ENCODE measurements at places on chromosomes 7 and 10. TPM values are rescaled to one million over a fixed set of nuclear protein-coding genes. Genes with fewer than 3 reads are reported as not detected.

Gene OR6B1
- total RNA-seq, result not detected

DNA sequence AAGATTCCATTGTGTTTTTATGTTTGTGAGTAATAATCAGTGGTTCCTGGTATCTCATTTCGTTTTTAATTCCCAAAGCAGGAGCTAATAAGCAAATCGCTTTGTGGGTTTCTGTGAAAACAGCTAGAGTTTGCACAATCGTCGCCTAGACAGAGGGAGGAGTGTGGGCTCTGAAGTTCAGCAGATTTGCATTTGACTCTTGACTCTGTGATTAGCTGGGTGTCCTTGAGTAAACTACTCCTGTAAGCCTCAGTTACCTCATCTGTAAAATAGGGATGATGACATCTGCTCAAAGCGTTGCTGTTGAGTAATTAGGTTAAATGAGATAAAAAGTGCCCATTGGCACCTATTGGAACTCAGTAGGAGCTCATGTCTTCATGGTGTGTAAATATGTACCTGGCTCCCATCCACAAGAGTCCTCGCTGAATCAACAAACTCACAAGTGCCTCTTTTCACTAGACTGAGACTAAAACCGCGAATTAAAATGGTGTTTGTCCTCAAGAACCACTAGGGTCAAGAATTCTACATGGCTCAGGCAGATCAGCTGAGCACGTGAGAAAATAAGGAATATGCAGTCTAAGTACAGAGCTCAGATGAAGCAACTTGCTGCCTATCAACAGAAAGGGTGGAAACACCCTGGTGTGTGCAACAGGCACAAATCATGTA is 385.8 kb upstream of the C7orf33 start:
- H3K36me3 ChIP-seq, result no peaks in the 10 kb centered on the region
- no peak overlapping the region for H3K4me3 ChIP-seq
- no peaks in the 10 kb centered on the region for H3K27me3 ChIP-seq
- no peak for DNase-seq
- no peaks in the 10 kb centered on the region for H3K4me1 ChIP-seq

GRCh38 chr10:89305766-89306433 is 4.1 kb downstream of the IFIT2 start:
- no peaks in the 10 kb centered on the region for H3K36me3 ChIP-seq
- no peak overlapping the region for H3K27ac ChIP-seq
- DNase-seq, result no peak
- H3K4me3 ChIP-seq, result no peak overlapping the region
- H3K4me1 ChIP-seq, result peaks cover 3% of the 10 kb centered on the region

DNA sequence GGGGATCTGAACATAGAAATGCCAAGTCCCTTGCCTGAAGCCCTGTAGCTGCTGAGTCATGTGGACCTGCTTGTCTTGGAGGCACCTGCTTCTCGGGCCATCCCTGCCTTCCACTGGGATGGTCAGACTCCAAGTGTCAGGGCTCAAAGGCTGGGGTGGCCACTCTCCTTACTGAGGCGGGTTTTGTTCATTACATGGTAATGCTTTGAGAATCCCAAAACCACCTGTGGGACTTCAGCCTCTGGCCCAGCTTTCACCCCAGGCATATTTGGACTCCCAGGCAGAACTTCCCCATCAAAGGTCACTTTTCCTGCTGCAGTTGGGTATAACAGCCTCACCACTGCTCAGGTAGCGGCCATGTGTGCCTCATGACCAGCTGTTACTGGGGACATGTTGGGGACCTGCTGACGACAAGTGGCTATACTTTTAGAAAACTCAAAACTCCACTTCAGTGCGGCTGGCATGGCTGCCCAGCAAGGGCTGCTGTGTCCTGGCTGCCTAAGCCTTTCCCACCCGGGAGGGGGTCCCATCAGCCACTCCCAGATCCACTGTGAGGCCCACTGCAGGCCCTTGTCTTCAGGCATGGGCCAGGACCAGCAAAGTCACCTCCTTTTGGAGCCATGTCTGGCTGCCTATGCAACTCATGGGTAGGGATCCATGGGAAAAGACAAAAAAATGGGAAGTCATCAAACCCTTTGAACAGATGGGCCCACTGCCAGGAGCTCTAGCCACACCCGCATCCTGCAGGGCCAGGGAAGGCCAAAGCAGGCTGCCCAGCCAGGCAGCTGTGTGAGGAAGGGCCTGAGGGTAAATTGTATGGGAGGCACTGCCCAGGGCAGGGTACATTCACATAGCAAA is 96.7 kb downstream of the ARHGAP22 start:
- no peak overlapping the region for H3K27ac ChIP-seq
- H3K4me1 ChIP-seq, result peaks cover 6% of the 10 kb centered on the region
- H3K4me3 ChIP-seq, result no peak overlapping the region
- no peak for DNase-seq
- H3K27me3 ChIP-seq, result no peaks in the 10 kb centered on the region
- H3K36me3 ChIP-seq, result no peaks in the 10 kb centered on the region

DNA sequence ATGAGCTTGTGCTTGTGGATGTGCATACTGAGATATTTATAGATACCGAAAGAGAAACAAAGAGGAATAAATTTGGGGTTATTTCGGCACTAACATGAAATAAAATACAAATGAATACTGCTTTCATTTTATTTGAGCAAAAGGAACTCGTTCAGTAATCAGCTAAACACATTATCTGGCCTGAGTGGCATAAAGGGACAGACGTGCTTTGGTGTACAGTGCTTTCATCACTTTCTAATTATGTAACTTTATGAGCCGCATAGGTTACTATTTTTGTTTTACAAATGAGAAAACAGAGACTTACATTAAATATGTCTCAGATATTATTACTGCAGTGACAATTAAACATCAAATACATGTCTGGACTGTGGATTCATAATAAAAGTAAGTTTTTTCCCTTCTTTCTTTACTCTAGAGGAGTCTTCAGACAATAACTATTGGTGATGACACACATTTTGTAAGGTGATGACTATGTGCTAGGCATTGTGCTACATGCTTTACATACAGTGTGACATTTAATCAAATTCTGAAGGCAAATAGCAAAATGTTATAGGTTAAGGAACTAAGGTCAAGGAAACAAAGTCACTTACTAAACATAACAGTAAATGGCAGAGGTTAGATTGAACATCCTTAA is 503.3 kb downstream of the SORCS1 start:
- H3K27me3 ChIP-seq, result no peaks in the 10 kb centered on the region
- no peaks in the 10 kb centered on the region for H3K36me3 ChIP-seq
- DNase-seq, result no peak
- no peaks in the 10 kb centered on the region for H3K4me1 ChIP-seq
- no peak overlapping the region for H3K27ac ChIP-seq
- no peak overlapping the region for H3K4me3 ChIP-seq

DNA sequence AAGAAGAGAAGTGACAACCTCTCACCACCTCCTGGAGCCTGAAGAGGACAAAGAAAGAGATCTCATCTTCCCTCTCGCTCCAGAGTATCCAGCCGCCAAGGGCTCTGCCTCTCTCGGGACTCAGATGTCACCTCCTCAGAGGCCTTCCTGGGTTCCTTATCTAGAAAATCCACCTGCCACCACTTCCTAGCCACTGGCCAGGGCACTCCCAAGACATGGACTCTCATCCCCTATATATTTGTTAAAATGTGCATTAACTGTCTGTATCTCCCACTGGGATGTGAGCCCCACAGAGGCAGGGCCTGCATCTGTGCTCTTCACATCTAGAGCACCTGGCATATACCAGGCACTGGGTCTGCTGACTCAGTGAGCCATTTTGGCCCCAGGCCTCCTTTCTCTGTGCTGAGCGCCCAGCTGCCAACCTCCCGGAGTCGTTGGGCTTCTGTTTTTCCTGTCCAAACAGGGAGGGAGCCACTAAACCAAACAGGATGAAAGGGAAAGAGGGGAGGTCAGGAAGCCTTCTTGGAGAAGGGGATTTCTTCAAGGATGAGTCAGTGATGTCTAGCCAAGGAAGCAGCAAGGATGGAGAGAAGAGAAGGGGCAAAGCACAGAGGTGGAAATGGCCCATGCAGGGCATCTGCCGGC is 58.9 kb downstream of the KCNMA1 start:
- peaks cover 2% of the 10 kb centered on the region for H3K27me3 ChIP-seq
- DNase-seq, result no peak
- no peaks in the 10 kb centered on the region for H3K4me1 ChIP-seq
- H3K36me3 ChIP-seq, result no peaks in the 10 kb centered on the region

DNA sequence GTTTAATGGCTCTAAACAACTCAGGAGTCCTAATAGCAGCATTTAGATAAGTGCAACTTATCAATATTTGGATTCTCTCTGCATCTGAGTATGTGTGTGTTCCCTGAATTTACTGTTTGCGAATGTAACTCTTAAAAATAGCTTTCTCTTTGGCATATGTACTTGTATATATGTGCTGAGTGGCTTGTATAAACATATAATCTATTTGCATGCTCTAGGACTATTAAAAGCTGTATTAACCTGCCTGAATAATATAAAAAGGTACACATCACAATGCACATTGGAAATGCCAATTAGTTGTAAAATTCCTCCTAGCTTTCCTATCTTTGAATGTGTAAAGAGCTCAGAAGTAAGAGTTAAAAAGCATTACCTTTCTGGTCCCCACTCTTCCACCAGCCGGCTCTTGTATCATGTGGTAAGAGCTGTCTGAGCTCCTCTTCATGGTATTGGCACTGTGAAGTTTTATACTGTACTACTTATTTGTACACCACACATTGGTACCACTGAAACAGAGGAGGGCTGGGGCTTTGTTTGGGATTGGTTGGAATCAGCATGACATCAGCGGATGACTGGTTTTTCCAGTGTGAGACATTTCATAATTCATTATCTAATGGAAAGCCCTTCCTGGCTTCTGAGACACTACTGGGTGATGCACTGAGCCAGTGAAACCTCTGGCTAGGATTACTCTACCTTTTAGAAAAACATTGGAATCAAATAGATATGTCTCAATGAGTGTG is at the start of gene INHBA:
Gene INHBA, minus strand, starts transcription at position 456 of the 737 bp plus-strand sequence. CDS start 2,716 bp downstream, outside the sequence.
- DNase-seq, result no peak
- H3K27me3 ChIP-seq, result 0 out of 2 replicates have a peak, but pooled peaks cover 2% of the 10 kb centered on the region
- H3K4me1 ChIP-seq, result peaks cover 11% of the 10 kb centered on the region
- no peak within 1 kb of the TSS for H3K27ac ChIP-seq
- H3K4me3 ChIP-seq, result no peak within 1 kb of the TSS

DNA sequence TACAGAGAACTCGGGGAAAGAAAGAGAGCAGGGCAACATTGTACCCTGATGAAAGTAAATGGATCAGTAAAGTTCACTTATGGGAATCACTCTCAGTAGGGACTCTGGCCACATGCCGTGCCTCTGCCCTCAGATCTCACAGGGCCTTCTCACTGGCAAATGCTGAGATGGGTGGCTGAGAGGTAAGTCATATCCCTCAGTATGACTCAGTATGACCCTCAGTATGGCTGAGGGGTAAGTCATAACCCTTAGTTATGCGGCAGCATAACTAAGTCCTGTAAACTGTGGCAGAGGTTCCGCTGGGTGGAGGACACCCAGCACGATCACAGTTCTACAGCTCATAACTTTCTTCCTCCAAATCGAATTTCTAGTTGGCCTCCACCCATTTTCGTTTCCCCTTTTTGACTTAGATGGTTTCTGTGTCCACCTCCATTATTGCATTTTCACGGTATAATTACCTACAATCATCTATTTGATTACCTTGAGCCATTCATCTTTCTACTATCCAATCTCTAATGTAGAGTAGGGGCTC is 26.5 kb upstream of the WNT16 start:
- H3K27ac ChIP-seq, result no peak overlapping the region
- H3K4me3 ChIP-seq, result no peak overlapping the region
- DNase-seq, result no peak
- peaks cover 29% of the 10 kb centered on the region for H3K4me1 ChIP-seq
- no peaks in the 10 kb centered on the region for H3K27me3 ChIP-seq

Gene GRM3
- total RNA-seq, result 0.21 TPM

- no peaks in the 10 kb centered on the region for H3K36me3 ChIP-seq
- no peaks in the 10 kb centered on the region for H3K27me3 ChIP-seq
- no peaks in the 10 kb centered on the region for H3K4me1 ChIP-seq
- no peak overlapping the region for H3K27ac ChIP-seq
- no peak overlapping the region for H3K4me3 ChIP-seq
Observed at GRCh38 chr10:122930140-122930539, 19.7 kb downstream of the FAM24A start.

DNA sequence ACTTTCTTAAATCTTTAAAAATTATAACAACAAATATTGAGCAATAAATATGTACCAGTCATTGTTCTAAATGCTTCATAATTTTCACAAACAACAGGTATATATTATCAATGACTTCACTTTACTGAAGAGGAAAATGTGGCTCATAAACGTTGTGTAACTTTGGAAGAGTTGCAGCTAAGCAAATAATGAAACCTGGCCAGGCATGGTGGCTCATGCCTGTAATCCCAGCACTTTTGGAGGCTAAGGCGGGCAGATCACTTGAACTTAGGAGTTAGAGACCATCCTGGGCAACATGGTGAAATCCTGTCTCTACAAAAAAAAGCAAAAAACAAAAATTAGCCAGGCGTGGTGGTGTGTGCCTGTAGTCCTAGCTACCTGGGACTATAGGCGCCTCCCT is 71.9 kb upstream of the AMPH start:
- no peaks in the 10 kb centered on the region for H3K27me3 ChIP-seq
- no peaks in the 10 kb centered on the region for H3K4me1 ChIP-seq
- no peak overlapping the region for H3K27ac ChIP-seq
- H3K36me3 ChIP-seq, result no peaks in the 10 kb centered on the region
- H3K4me3 ChIP-seq, result no peak overlapping the region

DNA sequence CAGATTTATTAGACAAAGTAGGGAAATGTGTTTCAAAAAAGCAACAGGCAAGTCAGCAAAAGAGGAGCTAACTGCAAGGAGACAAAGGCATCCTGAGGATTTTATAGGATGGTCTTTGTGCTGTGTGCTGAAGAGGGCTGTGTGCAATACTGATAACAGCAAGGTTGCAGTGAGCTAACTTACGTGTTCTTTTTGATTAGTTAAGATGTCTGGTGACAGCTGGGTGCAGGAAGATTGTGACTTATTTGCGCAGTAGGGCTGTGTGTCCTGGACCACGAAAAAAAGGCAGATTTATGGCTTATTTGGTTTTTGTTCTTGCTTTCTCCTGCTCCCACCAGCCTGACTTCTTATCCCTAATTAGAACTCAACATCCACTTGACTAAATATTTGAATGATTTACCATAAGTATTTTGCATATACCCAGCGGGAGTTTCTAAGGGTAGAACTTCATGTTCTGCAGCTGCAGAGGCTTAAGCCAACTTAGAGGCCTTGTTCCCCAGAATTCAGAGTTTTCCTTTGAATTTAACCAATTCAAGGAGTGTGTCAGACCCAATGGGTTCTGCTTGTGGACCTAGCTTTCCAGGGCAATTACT is 119.0 kb downstream of the ANKRD26 start:
- no peaks in the 10 kb centered on the region for H3K36me3 ChIP-seq
- no peaks in the 10 kb centered on the region for H3K4me1 ChIP-seq
- H3K27ac ChIP-seq, result no peak overlapping the region
- no peak overlapping the region for H3K4me3 ChIP-seq

Gene FLNC
- 0.21 TPM for total RNA-seq
